Activated CD4-positive, alpha-beta T cell treated with anti-CD3 and anti-CD28 coated beads, Interleukin-2, amount 50 U/mL, for 4 hours (primary cell): ENCODE measurements at places on chromosomes 1 and 21.

- DNase-seq, result no peak
These were observed 83.7 kb downstream of the PROX1 start for GRCh38 chr1:214071469-214071868.

DNA sequence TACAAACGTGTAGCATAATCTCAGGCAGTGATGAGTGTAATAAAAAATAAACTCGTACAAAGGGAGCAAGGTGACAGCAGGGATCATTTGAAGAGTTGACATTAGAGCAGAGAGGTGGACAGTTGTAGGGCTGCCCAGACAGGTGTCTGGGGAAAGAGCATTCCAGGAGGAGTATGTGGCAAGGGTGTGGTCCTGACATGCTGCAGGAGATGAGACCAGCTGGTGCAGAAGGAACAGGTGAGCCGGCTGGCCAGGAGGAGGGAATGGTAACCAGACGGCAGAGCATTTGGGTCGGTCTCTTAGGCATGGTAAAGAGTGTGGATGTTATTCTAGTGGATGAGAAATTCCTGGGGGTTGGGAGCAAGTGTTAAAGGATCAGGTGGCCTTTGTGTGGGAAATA lies 306.3 kb downstream of the LMX1A start:
- DNase-seq, result no peak

DNA sequence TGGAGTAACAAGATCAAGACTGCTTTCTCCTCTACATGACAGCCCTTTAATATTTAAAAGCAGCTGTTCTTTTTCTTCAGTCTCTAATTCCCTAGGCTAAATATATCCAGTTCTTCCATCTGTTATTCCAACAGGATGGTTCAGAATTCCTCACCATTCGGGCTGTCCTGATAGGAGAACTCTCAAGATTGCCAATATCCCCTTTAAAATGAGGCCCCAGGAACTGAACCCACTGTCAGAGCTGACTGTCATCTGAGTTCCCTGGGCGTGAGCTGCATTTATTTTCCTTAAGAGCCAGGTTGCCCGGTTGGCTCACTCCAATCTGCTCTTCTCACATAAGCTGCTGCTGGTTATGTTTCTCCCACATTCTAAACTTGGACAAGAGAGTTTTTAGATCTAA lies 177.6 kb downstream of the MIS18A start:
- no peak for DNase-seq

DNA sequence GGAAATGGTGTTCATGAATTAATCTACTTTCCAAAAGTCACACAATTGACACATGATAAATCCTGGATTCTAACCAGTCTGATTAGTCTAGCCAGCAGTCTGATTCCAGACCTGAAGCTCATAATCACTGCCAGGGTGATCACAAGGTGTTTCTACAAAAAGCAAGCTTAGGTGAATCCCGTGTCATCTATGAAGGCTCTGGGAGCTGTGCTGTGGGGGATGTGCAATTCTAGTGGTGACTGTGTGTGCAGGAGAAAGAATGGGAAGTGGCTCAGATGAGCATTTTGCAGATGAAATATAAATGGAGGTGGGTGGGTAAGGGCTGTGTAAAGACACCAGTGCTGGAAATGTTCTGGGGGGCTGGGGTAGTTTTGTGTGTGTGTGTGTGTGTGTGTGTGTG lies 1.8 kb upstream of the NPPB start:
- DNase-seq, result no peak

GRCh38 chr1:226653311-226653921 lies 85.7 kb downstream of the ITPKB start:
- no peak for DNase-seq

DNA sequence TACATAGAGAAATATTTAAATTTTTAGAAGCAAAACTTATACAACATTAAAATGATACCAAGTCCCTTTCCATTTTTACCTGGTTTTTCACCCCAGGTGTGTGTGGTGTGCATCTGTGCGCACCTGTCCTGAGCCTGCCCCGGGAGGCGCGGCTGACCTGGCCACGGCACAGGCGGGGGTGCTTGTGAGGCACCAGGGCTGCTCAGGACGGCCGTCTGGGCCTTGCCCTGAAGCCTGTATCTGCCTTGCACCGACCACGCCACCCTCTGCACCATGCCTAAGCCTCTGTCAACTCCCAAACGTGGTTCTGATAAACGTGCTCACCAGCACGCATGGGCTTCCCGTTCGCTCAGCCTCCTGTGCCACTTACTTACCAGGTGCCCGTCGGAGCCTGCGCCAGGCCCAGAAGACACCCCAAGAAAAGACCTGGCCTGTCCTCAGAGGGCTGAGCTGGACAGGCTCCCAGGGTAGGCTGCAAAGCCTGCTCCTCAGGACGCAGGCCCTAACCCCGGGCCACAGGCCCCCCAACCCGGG lies 20.9 kb downstream of the PANK4 start:
- DNase-seq, result no peak

DNA sequence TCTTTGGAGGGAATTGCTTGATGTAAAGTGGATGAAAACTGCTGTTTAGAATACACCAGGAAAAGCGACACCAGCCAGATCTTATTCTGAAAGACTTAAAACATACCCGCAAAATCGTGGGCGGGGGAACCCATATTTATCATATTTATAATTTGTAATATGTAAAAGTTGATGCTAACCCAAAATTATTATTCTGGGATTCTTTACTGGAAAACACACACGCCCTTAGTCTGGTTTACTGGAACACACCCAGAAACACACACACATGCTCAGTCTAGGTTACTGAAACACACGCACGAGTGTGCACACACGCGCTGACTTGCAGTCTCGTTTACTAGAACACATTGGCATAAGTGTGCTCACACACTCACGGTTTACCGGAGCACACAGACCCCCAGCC lies 32.5 kb downstream of the ATP5PO start:
- no peak for DNase-seq

DNA sequence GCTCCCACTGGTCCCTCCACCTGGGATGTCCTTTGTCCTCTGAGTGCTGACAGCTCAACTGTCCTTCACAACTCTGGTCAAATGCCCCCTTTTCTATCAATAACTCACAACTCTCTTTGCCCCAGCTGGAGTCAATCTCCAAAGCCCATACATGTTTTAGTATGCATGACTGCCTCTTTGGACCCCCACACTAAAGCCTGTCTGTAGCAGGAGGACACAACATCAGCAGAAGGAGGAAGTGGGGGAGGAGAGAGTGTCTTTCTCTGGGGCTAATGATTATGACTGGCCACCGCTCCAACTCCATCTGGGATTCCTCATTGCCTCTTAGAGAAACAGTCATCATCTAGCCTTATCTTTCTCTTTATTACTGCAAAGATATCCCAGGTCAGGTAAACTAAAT lies 186.6 kb upstream of the FGGY start:
- no peak for DNase-seq

DNA sequence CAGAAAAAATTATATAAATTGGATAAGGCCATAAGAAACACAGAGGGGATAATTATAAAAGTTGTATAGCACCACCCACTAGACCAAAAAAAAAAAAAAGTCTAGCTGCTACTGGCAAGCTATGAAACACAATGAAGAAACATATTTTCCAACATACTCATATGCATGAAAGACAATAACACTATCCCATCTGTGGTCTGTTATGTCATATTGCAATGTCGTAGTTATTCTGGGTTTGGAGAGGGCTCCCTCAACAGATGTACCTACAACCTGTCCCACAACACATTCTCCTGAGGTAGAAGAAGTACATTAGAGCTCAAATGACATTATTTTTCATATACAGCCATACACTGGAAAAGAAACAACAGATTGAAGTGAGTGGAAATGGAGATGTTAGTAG lies 517.6 kb upstream of the ADGRL4 start:
- no peak for DNase-seq

GRCh38 chr1:43666608-43667007 lies 16.7 kb downstream of the KDM4A start:
- DNase-seq, result no peak

DNA sequence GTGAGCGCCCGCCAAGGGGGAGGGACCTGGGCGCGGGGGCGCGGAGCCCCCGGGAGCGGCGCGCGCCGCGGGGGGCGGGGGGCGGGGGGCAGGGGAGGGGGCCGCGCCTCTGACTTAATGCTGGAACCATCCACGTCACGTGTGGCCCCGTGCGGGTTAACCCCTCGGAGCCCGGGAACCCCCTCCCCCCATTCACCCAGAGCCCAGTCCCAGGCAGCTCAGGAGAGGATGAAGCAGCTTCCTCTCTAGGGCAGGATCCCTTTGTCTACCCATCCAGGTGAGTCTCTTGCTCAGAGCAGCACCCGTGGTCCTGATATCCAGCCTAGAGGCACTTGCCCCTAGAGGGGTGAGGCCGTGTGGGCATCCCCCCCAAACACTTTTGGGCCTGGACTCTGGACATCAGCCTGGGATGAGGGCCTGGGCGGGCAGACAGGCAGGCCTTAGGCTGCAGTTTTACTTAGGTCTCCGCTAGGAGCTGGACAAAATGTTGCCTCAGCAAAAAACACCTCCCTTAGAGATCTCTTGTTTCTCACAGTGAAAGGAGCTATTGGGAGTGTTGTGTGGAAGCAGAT lies at the start of gene ALX3:
Gene ALX3, minus strand, starts transcription at position 2 of the 572 bp plus-strand sequence. CDS start 60 bp downstream, outside the sequence.
- DNase-seq, result no peak

GRCh38 chr1:10910681-10911489 lies 101.6 kb upstream of the TARDBP start:
- DNase-seq, result no peak

DNA sequence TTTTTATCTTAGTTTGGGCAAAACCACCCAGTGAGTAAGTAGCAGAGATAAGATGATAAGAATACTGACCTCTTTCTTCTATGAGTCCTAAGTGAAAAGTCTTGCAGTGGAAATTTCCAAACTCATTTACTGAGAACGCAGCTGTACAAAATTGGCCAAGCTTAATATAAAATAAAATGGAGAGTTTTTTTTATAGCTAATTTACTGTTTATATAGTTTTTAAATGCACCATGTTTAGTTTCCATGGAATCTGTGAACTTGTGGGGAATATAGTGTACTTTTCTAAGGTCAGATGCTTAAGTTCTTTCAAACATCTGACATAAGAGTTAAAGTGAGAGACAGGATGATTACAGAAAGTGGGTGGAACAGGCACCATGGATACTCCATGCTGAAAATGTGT lies 833.5 kb downstream of the ADGRL2 start:
- DNase-seq, result no peak

DNA sequence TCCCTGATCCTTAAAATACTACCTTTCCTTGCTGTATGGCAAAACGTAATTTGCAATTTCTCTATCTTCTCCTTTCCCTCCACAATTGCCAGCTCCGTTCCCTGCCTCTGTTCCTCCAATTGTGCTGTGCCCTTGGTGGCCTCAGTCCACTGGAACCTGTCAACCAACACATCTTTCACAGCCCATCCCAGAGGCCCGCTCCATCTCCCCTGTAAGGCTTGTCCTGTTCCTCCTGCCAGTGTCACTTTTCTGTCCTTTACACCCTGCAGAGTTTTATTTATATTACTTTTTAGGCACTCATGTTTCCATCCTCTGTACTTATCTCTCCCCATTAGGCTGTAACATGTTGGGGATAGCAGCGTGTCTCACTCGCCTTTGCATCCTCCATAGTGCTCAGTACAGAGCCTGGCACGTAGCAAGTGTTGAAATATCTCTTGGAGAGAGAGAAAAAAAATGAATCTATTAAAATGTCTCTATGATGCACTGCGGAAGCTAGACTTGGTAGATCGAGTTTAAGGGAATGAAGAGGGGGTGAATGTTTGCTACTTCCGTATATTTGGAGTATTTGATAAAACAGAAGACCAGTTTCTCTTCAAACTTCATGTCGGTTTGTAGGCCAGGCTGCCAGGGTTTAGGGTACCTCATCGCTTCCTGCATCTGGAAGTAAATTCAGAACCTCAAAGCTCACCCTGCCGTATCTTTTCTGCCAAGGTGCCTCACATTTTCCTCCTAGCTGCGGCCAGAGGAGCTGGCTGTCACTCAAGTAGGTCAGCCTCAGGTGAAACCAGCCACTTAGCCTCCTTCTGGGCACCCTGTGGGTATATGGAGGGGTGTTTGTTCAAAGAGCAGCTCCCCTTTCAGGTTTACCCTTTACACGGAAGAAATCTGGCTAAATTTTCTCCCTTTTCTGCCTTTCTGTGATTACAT lies 303.8 kb downstream of the TM2D1 start:
- DNase-seq, result no peak

- DNase-seq, result no peak
These were observed 7.4 kb upstream of the DEGS1 start for GRCh38 chr1:224175617-224176016.

GRCh38 chr1:238143038-238143437 lies 252.3 kb upstream of the ZP4 start:
- no peak for DNase-seq
